ENCODE measurements at places on chromosomes 16 and 17. TPM values are rescaled to one million over a fixed set of nuclear protein-coding genes. Genes with fewer than 3 reads are reported as not detected.

DNA sequence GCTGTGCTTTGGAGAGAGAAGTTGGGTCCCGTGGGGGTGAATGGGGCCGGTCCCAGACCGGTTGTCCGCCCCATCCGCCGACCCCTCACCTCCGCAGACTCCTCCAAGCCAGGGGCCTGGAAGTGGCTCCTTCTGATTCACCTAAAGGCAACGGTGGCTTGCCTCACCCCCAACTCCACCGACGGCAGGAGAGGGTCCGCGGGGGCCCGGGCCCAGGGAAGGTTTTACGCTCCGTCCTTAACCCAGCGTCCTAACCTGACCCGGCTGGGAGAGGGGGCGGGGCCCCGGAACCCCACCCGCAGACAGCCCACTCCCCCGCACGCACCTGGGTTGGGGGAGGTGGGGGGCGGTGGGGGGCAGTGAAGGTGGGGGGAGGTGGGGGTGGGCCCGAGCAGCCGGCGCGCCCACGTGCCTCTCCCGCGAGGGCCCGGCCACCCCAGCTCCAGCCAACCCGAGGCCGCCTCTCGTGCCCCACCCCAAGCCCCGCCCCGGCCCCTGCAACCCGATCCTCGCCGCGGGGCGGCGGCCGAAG lies 12.7 kb upstream of the CD300A start:
- DNase-seq: no peak

DNA sequence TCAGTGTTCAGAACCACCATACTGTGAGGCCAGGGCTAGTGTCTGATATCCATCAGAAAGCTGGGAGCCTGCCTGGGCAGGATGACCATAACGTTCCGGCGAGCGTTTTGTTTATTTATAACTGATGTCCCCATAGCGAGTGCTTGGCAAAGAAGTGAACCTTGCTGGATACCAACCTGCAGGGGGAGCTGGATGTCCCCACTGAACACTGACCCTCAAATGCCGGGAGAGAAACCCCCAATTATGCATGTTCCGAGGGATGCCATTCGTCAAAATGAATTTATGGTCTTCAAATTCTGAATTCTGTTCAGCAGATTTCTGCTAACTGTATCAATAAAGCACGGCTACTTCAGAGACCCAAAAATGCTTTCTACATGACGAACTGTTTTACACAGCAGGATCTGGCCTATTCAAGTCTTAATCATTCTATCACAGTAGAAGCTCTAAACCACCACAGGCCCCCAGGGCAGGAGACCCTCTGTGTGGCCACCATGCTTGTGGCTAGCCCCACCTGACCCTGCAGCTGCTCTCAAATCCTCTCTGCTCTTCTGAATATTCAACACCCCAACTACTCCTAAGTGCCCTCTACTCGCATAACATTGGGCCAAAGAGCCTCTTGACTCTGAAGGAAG lies 15.2 kb downstream of the MED24 start:
- DNase-seq: peak; percentile 91

DNA sequence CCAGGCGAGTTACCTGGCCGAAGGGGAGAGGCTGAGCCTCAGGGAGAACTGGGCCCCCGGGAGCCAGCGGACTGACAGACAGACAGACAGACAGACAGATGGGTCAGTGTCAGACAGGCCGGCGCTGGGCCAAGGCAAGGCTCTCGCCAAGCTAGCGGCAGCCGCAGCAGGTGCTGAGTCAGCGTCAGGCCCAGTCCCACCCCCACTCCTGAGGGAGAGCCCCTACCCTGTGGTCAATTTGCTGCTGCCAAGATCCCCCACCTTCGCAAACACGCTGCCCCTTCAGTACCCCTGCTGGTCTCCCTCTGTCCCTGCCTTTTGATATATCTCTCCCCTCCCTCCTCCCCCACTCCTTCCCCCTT lies 1.5 kb downstream of the FGF11 start:
- no peak for DNase-seq

The KRTAP9-4 gene
- not detected for polyA plus RNA-seq

The OXLD1 gene
- polyA plus RNA-seq: 18.2 TPM

Data from right lung (tissue), 10 donors.